Thoracic aorta (tissue), 2 donors: ENCODE measurements at places on chromosomes 11 and 22. TPM values are rescaled to one million over a fixed set of nuclear protein-coding genes. Genes with fewer than 3 reads are reported as not detected.

Gene CRY2
- 54.4 TPM for total RNA-seq

DNA sequence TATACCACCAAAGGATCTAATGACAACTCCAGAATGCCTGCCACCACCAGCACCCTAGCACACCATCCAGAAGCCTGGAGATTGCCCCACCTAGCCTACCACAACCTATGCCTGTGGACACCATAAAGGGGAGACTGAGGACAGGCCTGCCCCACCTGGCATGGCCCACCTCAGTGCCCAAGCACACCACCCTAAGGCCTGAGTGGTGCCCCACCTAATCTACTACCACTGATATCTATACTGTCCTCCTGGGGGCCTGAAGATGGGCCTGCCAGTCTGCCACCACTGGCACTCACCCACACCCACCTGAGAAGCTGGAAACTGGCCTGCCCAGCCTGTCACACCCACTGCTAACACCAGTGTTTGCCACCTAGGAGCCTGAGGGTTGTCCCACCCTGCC is 31.8 kb downstream of the SAA4 start:
- no peak for DNase-seq

GRCh38 chr22:24376586-24376985 is 50.8 kb upstream of the ADORA2A start:
- no peak for DNase-seq

- DNase-seq: no peak
Observed at GRCh38 chr11:8593935-8594909, at the start of gene STK33. TSS of gene STK33 (minus strand) at chr11:8594228. CDS start at chr11:8474905, 119,323 bp downstream.

DNA sequence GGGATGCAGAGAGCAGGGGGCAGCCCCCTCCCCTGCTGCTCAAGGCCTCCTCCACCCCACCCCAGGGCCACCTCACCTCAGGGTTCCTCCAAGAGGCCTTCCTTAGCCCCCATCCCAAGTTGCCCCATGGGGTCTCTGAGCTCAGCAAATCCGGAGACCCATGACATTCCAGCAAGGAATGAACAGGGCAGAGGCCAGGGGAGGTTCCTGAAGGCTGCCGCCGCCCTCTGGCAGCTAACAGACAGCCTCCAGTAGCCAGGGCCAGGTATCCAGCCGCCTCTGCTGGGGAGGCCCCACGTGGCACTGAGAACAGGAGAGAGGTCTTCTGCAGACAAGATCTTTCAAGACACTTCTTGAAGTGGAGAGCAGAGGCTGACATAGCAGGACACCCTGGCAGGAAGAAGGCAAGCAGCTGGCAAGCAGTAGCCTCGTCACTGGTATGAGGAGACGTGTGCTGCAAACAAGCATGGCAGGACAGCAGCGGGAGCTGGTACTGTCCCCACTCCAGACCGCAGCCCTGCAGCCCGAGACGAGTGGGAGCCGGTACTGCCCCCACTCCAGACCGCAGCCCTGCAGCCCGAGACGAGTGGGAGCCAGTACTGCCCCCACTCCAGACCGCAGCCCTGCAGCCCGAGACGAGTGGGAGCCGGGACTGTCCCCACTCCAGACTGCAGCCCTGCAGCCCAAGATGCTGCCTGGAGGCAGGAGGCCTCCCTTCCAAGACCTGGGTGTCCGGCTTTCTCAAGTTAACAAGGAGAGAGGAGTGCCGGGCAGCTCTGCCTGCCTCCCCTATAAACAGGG is 190.6 kb downstream of the IGLL1 start:
- no peak for DNase-seq
